ENCODE measurements at places on chromosomes 7 and 10. TPM values are rescaled to one million over a fixed set of nuclear protein-coding genes. Genes with fewer than 3 reads are reported as not detected.

Gene GCC1
- 24.0 TPM for total RNA-seq

Gene NEBL
- 0.16 TPM for total RNA-seq

Gene ERLIN1
- 32.8 TPM for total RNA-seq

Gene ADAM12
- 9.1 TPM for total RNA-seq

Gene LDB3
- total RNA-seq = 0.09 TPM

Gene WNT8B
- total RNA-seq = not detected

Gene RBP3
- not detected for total RNA-seq

Gene RET
- 0.17 TPM for total RNA-seq

Gene GRM3
- not detected for total RNA-seq

Gene NXPH1
- total RNA-seq = not detected

Gene PKD2L1
- total RNA-seq = not detected

Gene ARHGEF5
- 0.63 TPM for total RNA-seq

Gene PLXNA4
- total RNA-seq = 2.5 TPM

Gene FAM25G
- total RNA-seq = not detected

Gene RASA4B
- 3.2 TPM for total RNA-seq

Gene SLC18A3
- total RNA-seq = not detected

Gene RPP30
- total RNA-seq = 27.4 TPM

Gene CEP55
- total RNA-seq = 0.94 TPM

Gene ADIRF
- 197 TPM for total RNA-seq

Gene ELFN1
- 3.0 TPM for total RNA-seq

Gene NACAD
- total RNA-seq = 1.7 TPM

Gene PDE1C
- total RNA-seq = 0.09 TPM

Gene EPO
- total RNA-seq = not detected

Gene SLC4A2
- total RNA-seq = 64.0 TPM

Gene ALOX5
- total RNA-seq = under 0.01 TPM

Gene HKDC1
- total RNA-seq = 0.77 TPM

Gene SORCS1
- total RNA-seq = not detected

Gene DCLRE1A
- 3.2 TPM for total RNA-seq

Gene STEAP1B
- total RNA-seq = 21.0 TPM

Gene FAM237B
- not detected for total RNA-seq

Gene PLCE1
- 3.3 TPM for total RNA-seq

Gene AEBP1
- total RNA-seq = 20.2 TPM

Gene ASB10
- not detected for total RNA-seq
